ENCODE measurements at places on chromosomes 2 and 18. TPM values are rescaled to one million over a fixed set of nuclear protein-coding genes. Genes with fewer than 3 reads are reported as not detected.

Gene TM4SF20
- not detected for total RNA-seq

Gene PAX8
- total RNA-seq: 0.65 TPM

Gene SCN7A
- 0.23 TPM for total RNA-seq

Gene ALK
- total RNA-seq: not detected

Gene C2orf15
- total RNA-seq: 0.18 TPM

Gene SLC9A4
- not detected for total RNA-seq
